Activated CD4-positive, CD25-positive, alpha-beta regulatory T cell treated with anti-CD3 and anti-CD28 coated beads, Interleukin-2, amount 50 U/mL, for 72 hours (primary cell): ENCODE measurements at places on chromosomes 7 and 10.

DNA sequence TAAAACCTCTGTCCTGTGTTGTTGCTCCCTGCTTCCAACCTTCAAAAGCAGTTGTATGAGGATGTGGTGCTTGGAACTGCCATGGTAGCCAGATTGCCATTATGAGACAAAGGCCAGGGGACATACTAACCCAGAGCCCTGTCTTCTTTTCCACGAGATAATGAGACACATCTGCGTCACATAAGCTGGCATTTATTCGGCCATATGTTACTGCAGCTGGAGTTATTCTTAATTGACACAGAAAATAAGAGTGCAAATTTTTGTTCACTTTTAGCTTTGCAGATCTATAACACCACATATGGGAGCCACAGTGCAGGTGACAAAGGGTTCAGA lies 15.5 kb upstream of the PDLIM1 start:
- DNase-seq, result no peak

DNA sequence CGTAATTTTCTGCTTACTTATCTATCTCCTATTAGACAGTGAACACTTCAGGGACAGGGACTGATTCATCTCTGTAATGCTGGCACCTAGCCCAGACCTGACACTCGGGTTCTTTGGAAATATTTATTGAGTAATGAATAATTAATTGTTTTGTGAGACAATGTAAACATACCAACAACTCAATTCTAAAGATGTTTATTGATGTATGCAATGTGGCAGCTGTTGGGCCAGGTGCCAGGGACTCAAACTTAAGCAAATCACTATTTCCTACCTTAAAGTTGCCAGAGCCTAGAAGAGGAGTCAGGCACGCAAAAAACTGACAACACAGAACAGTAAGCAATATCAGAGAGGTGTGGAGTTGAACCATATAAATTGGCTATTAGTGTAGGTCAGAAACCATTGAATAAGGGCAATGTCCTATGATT lies 63.6 kb upstream of the BMPER start:
- DNase-seq, result no peak

- DNase-seq, result no peak
These were observed 68.6 kb upstream of the SYPL1 start for GRCh38 chr7:106180721-106181120.

GRCh38 chr7:45082031-45082830 lies 6.5 kb downstream of the NACAD start:
- no peak for DNase-seq

GRCh38 chr7:150955519-150956394 lies 22.4 kb downstream of the KCNH2 start:
- DNase-seq, result no peak

DNA sequence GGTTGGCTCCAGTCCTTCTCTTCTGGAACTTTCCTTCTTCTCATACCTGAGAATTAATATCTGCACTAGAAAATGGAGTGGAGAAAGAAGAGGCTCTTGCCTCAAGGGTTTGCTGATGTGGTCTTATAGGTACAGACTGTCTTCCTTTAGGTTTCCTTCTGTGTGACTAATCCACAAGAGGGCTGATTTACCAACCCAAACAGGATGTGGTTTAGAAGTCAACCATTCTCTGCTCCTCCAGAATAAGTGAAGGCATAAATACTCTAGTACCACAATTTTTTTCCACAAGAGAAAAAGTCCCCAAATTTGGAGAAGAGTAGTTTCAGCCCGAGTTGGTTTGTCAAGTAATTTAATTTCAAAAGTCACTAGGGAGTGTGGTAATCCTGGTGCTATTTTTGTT lies 85.8 kb downstream of the NRP1 start:
- DNase-seq, result no peak
